ENCODE measurements at places on chromosomes 3 and 15.
A peak's percentile ranks its signal among the peaks of the same experiment; 100 is the strongest.

DNA sequence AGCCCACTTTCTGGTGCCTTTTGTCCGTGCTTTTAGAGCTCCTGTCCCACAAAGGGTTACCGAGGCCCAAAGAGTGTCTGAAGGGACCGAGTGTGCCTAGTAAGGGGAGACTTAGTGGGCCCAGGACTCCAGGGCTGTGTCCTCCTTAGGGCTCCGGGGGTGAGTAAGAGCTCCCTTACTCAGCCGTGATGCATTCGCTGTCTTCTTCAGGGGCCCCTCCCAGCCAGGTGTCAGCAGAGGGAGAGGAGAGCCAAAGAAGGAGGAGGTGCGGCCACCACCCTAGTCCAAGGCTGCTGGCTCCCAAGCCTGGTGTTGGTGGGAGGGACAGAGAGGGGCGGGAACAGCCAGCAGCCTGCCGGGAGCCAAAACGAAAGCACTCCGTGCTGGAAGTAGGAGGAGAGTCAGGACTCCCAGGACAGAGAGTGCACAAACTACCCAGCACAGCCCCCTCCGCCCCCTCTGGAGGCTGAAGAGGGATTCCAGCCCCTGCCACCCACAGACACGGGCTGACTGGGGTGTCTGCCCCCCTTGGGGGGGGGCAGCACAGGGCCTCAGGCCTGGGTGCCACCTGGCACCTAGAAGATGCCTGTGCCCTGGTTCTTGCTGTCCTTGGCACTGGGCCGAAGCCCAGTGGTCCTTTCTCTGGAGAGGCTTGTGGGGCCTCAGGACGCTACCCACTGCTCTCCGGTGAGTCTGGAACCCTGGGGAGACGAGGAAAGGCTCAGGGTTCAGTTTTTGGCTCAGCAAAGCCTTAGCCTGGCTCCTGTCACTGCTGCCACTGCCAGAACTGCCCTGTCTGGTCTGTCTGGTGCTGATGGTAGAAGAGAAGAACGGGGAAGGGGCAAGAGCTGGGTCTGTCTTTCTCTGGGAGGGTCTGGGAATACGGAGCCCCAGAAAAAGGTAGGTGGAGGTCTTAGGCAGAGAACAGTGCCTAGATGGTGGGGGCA, at the start of gene IL17RC:
TSS of gene IL17RC (plus strand) at position 365 of the 947 bp plus-strand sequence. CDS start at position 583, 218 bp downstream.
- peak; percentile 60 for DNase-seq

DNA sequence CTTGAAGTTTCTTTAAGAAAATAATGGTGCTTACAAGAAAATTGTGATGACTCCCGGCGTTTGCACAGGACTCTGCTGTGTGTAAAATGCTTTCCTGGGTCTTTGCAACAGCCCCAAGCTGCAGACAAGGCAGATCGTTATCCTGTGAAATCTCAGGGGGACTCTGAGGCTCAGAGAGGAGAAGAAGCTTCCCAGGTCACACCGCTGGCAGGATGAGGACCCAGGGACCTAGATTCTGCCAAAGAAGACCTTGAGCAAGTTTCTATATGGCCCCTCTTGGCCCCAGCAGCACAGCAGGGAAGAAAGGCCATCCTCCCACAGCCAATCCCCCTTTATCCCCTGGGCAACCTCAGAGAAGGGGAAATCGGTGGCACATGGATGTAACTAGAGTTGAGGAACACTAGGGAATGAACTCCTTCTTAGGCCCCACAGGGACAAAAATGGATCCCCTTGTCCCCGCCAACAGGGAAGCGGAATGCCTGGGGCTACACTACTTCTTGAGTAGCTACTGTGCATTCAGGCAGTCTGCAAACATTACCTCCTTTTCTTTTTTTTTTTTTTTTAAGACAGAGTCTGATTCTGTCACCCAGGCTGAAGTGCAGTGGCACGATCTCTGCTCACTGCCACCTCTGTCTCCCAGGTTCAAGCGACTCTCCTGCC, 72.8 kb downstream of the CPN2 start:
- no peak for DNase-seq

- DNase-seq: no peak
These were observed 3.6 kb downstream of the TRA2B start for GRCh38 chr3:185934174-185934557.

DNA sequence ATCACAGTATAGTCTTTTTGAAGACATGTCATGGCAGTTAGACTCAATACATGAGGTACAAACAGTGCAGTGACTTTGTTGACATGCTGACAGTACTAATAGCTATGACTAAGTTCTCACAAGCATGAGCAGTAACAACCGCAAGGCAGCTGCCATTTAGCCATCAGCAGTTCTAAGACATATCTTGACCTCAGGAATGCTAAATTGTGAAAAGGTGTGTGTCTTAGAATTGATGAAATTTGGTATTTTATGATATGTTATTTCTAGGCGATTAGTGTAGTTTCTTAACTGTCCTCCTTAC, 60.7 kb upstream of the FURIN start:
- no peak for DNase-seq

- no peak for DNase-seq
These were observed 145.9 kb upstream of the LIPC start for GRCh38 chr15:58285921-58286278.

DNA sequence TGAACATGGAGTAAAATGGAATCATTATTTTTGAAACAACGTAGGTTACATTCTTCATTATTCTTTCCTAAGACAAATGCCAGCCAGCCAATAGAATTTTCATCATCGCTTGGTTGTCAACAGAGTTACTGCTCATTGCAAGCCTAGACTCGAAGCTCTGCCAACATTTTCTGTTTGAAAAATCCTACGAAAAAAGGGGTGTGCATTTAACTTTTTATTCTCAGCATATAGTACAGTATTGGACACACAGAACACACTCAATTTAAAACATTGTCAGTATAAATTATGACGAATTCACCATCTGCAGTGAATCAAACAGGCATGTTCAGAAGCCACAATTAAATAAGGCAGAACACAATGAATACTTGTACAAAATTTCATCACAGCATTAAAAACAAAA, 232.1 kb downstream of the NR1D2 start:
- DNase-seq: no peak
